Activated CD8-positive, alpha-beta T cell treated with anti-CD3 and anti-CD28 coated beads for 36 hours (primary cell): ENCODE measurements at places on chromosomes 11 and 22.

- DNase-seq = no peak
These were observed 37.2 kb downstream of the CKAP5 start for GRCh38 chr11:46808799-46809431.

- DNase-seq = no peak
These were observed 78.1 kb downstream of the SOX6 start for GRCh38 chr11:16278273-16278672.

- no peak for DNase-seq
These were observed at the start of gene CCDC89 for GRCh38 chr11:85685820-85686459. Gene CCDC89 (minus strand): TSS chr11:85686195. CDS start chr11:85686130, 65 bp downstream.

DNA sequence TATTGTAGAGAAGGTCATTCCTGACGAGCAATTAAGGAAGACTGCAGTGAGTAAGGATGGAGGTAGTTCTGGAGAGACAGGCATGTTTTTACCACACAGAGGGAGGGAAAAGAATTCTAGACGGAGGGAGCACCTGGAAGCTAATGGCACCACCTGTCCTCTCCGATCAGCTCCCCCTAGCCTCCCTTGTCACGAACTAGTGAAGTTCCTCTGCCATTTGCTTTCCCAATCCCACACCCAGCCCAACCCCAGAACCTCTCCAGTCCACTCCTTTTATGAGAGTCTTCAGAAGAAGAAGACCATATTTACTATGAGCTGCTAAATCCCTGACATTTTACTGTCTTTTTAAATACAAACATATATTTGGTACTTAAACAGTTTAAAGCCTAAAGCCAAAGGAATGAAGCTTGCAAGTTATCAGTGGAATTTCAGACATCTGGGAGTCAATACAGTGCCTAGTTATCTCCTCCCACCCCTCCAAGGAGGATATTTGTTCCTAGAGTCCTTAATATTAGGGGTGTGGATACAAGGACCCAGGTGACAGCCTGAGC, 46.1 kb upstream of the HSPA8 start:
- DNase-seq = no peak

GRCh38 chr11:2915473-2915872, 13.7 kb downstream of the PHLDA2 start:
- no peak for DNase-seq

DNA sequence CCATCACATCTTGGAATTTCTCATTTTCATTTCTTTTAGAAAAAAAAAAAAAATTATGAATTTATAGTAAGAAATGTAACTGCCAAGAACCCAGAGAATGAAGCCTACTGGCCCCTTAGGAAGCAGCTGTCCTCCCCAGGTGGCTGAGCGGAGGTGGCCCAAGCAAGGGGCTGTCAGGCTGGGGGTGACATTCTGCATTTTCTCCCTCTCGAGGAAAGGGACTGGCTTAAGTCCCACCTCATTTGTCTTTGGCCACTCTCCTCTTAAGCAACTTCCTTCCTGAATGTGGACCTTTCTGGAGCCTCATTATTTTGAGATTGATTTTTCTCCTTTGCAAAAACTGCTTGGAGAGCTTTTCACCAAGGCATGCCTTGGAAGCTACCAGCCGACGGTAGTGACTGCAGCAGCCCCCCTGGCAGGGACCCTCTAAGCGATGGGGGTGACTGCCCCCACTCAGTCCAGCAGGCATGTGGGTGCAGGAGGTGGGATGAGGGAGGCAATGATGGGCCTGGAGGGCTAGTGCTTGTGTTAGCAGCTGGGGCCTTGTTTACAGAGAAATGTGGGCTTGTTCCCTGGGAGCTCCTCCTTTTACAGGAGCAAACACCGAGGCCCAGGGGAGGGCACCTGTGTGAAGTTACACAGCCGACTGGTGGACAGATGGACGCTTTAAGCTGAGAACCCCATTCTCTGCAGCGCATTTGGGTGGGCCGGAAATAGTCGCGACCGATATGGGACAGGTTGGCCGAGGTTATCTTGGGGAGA, 111.7 kb downstream of the MORC2 start:
- no peak for DNase-seq
